ENCODE measurements at places on chromosomes 13 and 19.

DNA sequence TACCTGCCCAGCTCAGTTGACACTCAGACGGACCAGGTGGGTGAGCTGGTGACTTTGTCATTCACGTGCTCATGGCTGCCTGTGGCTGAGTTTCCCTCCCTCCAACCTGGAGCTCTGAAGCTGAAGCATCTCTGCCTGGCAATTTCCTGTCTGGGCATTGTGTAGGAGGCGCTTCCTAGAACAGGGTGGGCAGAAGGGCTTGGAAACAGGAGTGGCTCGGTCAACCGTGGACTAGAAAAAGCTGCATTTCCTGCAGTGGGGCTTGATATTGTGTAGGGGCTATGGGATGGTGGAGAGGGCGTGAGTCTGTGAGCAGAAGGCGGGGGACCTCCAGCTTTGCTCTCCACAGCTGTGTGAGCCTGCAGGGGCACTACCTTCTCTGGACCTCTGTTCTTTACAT lies 278.3 kb downstream of the TEX29 start:
- DNase-seq = no peak

- DNase-seq = no peak
Observed at GRCh38 chr13:94827566-94827965, 115.2 kb upstream of the SOX21 start.

- no peak for DNase-seq
Observed at GRCh38 chr13:112657850-112658445, 31.9 kb upstream of the ATP11A start.

GRCh38 chr13:45162821-45163220 lies 38.0 kb downstream of the KCTD4 start:
- DNase-seq = no peak

- DNase-seq = no peak
Observed at GRCh38 chr13:65855242-65855805, 1374.8 kb downstream of the PCDH9 start.

DNA sequence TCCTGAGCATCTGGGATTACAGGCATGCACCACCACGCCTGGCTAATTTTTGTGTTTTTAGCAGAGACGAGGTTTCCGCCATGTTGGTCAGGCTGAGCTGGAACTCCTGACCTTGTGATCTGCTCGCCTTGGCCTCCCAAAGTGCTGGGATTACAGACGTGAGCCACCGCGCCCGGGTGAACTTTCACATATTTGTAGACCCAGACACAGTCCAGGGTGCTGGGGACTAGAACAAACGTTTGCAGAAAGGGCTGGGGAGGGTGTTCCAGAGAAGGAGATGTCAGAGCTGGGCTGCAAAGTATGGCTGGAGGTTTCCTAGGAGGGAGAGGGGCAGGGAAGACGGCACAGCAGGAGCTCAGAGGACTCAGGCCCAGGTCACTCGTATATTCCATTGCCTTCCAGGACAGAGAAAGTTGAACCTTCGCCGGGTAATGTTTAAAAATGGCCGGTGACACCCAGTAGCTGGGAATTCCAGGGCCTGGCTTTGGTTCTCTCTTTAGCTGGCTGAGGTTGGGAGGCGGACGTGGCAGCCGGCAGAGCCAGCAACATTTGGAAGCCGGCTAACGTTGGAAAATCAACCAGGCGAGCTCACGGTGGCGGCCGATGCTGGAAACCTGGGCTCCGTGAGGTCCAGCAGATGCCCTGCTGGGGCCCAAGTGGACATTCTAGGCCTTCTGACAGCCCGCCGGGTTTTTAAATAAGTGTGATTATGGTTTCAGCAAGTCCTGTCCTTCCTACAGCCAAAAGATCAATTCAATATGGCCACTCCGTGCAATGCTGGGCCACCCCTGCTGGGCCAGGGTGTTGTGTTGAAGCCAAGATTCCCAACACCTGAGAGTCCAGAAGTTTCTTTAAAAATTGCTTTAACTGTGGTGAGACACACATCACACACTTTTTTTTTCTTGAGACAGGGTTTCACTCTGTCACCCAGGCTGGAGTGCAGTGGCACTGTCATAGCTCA lies 41.5 kb downstream of the NFIC start:
- no peak for DNase-seq

GRCh38 chr13:61954092-61954491 lies 538.4 kb upstream of the PCDH20 start:
- no peak for DNase-seq

DNA sequence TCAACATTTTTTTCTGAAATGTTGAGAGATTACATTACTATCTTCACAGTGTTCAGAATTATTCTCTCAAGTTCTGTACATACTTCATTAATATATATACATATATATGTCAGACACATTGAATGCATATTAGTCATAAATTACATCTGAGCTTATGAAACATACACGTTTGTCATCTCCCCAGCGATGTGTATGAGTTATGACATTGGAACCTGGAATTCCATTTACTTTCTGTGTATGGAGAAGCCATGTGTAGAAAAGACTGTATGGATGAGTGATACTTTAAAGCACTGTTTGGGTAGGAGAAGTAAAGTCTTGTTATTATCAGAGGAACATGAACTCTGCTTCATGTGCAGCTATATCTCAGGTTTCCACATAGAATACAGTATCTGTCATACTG lies 167.2 kb downstream of the FGF14 start:
- DNase-seq = no peak

GRCh38 chr19:32828139-32828538 lies 41.4 kb downstream of the SLC7A9 start:
- no peak for DNase-seq
